ENCODE measurements at places on chromosomes 2 and 18. TPM values are rescaled to one million over a fixed set of nuclear protein-coding genes. Genes with fewer than 3 reads are reported as not detected.

DNA sequence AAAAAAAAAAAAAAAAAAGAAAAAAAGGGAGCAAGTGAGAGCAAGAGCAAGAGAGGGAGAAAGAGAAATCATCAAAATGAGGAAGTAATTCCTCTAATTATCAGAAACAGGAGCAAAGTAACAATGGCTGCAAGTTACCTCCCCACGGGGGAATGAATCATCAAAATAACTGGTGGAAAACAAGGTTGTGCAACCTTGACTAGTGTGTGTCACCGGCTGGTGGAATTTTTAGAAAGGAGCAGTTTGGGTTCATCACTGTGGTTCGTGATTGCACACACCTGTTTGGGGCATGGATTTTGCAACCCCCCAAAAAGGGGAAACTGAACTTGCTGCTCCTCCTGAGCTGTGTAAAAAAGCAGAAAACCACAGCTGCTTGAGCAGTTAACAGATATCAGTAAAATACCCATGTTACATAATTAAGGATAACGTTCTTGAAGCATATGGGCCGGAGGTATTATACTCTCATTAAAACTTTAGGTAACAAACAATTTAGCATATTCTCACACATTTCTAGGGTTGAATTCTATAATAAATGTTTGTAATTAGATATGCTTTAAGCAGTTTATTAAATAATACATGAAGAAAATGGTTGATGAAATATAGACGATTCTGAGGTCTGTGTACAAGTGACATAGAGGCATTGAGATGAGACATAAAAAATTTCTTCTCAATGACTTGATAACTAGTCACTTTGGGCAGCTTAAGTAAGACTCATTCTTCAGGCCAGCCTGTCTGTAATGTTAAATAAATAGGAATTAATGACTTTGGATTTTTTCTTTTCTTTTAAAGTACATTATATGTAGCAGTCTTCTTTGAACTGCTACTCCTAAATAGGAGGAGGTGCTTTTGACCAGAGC is 184.2 kb upstream of the ZEB2 start:
- peak; percentile 50 for DNase-seq

DNA sequence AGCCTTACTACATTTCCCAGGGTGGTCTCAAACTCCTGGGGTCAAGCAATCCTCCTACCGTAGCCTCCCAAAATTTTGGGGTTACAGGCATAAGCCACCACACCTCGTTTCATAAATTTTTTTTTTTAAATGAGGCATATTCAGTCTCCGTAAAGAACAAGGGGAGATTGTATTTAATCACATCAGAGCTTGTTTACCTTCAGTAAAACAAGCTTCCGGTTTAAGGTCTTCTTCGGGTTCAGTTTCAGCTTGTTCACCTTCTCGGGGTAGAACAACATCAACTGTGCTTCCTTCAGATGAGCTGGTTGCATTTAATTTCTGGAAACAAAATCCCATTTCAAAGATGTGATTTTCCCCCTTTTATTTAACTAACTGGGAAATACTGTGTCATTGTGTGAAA is 88.6 kb downstream of the SCN3A start:
- DNase-seq = no peak

GRCh38 chr2:70516596-70516995 is 37.0 kb downstream of the TGFA start:
- no peak for DNase-seq

GRCh38 chr2:61178603-61179545 is 16.9 kb downstream of the C2orf74 start:
- DNase-seq = no peak

The REEP1 gene
- 0.48 TPM for total RNA-seq

The POTEE gene
- total RNA-seq = not detected

DNA sequence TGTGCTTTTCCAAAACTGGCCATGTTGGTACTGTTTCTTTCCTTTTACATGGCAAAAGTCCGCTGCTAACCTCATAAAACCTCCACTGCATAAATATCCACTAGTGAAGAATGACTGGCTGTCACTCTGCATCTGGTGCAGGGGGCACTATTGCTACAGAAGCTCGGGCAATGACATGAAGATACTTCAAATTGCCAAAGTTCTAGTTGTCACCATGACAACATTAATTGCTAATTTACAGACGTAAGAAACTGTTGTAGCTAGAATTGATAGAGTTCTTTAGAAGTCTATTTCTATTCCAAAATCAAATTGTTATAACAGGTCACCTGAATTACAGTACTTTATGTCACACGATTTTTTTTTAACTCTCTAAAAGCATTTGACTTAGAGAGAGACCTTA is 845 bp downstream of the CFAP210 start:
- no peak for DNase-seq

- DNase-seq = no peak
Observed at GRCh38 chr2:190856985-190857384, 23.6 kb upstream of the GLS start.

The QPCT gene
- total RNA-seq = 35.4 TPM

All from kidney epithelial cell (primary cell).